ENCODE measurements at places on chromosomes 2 and 18. TPM values are rescaled to one million over a fixed set of nuclear protein-coding genes. Genes with fewer than 3 reads are reported as not detected.

The SCN2A gene
- total RNA-seq = 0.05 TPM

GRCh38 chr2:11312770-11313471 is 31.5 kb downstream of the ROCK2 start:
- DNase-seq = no peak

GRCh38 chr2:73983322-73984202 is 1.1 kb upstream of the TET3 start:
- DNase-seq = no peak

DNA sequence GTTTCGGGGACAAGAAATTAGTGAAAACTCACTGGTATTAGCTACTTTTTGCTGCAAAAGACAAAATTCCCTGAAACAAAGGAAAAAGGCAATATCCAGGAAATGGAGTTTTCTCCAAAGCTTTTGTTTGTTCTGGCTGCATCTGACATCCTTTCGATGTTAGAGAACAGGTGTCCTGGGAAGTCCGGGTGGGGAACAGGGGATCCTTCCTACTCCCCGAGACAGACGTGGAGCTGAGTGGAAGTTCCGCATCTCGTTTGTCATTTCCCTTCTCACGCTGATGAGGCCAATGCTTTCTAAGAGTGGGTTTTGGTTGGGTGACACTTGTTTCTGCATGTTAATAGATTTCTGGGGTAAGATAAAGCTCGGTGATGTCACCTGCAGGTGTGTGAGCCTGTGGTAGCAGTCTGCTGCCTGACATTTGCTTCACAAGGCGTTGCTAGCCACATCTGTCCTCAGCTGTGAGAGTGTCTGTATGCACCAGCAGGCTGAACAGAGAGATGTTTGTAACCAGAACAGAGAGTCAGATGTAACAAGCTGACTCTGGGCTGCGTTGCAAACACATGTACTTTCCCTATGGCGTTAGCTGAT is 125.9 kb downstream of the ACOXL start:
- DNase-seq = peak; percentile 83

DNA sequence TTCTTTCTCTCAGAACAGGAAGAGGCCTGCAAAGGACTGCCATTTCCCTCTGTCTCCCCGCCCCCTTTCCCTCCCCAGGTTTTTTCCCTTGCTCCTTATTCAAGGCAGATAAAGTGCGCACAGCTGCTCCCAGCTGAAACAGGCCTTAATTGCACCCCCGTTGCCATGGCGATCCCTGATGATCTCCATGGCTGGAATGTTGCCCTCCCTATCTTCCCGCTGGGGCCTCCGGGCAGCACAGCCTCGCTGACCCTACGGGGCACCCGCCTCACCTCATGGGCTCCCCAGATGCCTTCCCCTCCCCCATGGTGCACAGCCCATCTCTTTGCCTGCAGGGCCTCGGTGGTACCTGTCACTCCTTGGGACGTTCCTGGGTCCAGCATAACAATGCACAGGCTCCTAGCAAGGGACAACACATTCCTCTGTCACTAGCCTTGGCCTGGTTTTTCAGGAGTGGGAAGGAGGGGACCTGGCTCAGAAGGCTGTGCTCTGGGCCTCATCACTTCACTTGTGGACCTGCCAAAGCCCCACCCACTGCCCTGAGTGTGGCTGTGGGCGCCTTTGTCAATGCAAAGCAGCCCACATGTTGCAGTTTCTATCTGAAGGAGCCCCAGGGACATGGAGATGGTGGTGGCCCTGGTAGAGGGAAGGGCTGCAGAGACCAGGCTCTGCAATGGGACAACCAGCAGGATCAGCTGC is 115.0 kb downstream of the CELF4 start:
- DNase-seq = no peak
